ENCODE measurements at places on chromosomes 6 and 20.

GRCh38 chr20:44384423-44385027 lies 29.0 kb downstream of the HNF4A start:
- DNase-seq, result peak; percentile 28

GRCh38 chr6:108799354-108799717 lies 48.9 kb upstream of the ARMC2 start:
- DNase-seq, result no peak

DNA sequence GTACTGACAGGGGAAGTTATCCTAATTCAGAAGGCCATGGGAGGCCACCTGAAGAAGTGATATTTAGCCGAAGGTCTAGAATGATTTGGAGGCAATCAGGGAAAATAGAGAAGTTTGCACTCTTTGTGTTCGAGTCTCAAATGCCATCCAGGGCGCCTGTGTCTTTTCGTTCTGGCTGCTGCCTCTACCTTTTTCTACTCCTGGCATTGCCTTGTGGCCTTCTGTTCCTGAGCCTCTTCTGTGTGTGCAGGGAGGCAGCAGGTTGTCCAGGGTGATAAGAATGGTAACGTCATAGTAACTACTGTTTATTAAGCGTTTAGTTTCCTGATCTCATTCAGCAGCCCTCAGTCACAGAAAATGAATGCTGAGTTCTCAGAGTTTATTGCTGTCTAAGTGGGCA lies 252.1 kb downstream of the FARS2 start:
- DNase-seq, result no peak

DNA sequence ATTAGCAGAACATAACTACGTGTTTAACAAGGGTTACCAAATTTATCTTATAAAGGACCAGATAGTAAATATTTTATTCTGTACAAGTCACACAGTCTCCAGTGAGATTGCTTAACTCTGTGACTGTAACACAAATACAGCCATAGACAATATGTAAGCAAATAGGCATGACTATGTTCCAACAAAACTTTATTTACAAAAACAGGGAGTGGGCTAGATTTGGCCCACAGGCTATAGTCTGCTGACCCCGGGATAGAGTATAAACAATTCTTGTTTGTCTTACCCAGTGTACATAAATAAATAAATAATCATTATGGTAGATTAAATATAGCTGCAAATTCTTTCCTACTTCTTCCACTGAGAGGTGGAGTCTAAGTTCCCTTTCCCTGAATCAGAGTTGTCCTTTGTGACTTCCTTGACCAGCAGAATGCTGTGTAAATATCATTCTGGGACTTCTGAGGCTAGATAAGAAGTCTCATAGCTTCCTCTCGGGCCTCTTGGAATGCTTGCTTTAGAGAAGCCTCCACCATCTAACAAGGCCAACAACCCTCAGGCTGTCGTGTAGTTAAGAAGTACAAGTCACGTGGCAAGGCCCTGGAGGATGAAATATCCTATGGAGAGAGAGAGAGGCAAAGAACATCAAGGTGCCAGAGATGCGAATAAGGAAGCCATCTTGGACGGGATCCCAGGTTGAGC lies 59.1 kb upstream of the TMEM244 start:
- no peak for DNase-seq

DNA sequence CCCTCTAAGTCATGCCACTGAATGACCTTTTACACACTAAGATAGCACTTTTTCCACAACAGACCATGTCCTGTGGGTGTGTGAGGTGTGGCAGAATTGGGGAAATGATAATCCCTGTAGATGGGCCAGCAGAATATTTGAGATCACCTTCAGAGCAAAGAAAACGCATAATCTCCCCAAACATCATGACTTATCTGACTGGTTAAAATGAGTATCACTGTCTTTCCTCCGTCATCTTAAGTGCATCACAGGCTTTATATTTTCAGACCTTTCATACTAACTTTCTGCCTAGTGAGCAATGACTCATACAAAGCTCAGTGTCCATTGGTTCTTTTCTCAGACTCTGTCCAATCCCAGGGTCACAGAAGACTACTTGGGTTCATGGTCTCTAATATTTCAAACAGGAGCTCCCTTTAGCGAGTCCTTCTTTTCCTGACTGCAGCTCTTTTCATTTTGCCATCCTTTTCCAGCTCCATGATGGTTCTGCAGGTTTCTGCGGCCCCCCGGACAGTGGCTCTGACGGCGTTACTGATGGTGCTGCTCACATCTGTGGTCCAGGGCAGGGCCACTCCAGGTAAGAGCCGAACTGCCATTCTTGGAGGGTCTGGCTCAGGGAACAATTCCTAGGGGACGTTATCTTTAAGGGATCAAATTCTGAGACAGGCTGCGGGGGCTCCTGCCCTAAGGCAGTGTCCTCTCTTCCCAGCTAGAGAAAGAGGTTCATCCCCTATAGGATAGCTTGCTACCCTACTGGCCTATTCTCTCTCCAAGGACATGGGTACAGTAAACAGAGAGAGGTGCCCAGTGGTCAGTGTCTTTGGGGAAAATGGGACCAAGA lies at the start of gene HLA-DPB1:
Gene HLA-DPB1, plus strand, starts transcription at position 423 of the 838 bp plus-strand sequence. Its CDS starts 52 bp downstream, at position 475.
- DNase-seq, result no peak

- no peak for DNase-seq
Measured at GRCh38 chr6:154619146-154619545, 108.7 kb upstream of the CNKSR3 start.

DNA sequence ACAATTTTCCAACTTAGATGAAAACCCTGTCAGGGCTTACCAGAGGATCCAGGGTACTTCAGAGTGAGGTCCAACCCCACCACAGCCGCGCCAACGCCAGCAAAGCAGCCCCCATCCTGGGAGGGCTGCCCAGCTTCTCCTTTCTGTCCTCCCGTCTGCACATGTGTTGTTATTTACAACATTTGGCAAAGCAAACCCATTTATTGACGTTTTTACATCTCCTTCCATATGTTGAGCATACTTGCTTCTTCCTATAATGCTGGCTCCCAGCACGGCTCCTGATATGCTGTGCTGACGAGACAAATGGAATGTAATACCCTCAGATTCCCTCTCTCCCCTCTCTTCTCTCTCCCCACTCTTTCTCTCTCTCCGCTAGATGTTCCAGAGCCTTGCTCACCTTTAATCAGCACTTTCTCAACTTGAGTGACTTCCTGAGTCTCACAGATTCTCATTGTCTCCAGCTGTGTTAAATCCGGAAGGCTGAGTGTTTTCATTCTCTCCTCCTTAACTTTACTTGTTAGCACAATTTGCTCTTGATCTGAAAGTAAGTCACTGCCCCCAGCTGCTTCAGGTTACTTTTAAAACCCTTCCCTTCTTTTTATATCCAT lies 22.7 kb downstream of the RCAN2 start:
- DNase-seq, result no peak

DNA sequence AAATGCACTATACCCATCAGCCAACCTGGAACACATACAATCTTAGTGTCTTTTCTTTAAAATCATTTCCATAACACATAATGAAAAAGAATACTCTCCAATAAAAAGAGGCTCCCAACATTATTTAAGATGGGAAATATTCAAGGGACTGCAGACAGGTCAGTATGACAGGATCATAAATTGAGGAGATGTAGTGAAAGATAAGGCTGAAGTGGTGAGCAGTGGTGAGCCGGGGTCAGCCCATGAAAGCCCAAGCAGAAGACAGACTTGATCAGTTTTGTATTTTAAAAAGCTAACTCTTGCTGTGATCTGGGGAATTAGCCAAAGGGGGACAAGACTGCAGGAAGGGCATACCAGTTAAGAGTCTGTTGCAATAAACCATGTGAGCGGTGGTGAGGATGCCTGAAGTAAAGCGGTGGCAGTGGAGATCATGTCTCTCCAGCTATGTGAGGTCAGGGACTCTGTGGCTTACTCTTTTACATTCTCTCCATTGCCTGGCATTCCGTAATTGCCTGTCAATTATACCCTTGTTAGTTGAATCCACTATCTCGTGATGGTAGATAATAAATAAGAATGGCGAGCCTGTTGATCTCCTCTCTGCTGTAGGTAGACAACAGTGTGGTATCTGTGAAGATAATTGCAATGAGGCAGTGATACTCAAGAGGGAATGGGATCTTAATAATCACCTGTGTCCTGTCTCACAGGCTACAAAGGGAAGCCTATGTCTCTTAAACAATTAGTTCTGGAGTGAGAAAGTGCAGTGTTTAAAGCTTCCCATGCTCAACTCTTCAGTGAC lies 97.4 kb downstream of the FILIP1 start:
- no peak for DNase-seq

- DNase-seq, result no peak
Measured at GRCh38 chr6:1611322-1611571, 1.5 kb downstream of the FOXC1 start.

DNA sequence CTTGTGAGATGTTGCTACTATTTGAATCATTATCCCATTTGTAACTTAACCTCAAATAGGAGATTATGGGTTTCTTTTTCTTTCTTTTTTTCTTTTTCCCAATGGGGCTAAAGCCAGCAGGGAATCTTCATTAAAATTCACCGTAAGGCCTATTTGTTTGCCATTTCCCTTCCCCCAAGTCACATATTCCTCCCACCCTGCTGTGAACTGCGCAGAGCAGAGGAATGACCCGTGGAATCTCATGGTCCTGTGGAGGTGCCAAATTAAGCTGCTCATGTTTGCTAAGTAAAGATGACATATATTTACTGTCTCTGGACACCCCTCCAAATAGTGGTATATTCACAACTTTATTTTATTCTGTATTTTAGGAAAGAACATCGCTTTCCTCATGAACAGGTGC lies 699.3 kb downstream of the RNF144B start:
- no peak for DNase-seq

All from nucleus accumbens (tissue), 56 donors.